Kidney capillary endothelial cell (primary cell): ENCODE measurements at places on chromosomes 7 and 10.
A peak's percentile ranks its signal among the peaks of the same experiment; 100 is the strongest.

DNA sequence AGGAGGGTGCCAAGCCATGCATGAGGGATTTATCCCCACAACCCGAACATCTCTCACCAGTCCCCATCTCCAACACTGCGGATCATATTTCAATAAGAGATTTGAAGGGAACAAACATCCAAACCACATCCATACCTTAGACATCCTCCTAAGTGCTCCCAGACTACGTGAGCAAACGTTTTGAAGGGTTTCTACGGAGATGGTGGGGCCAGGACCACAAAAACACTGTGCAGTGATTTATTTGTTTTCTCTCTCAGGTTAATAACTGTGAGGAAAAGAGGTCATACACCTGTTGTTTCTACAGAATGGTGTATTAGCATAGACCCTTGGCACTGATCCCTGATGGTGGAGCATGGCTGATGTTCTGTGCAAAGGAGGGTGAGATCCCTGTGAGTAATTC lies 277.8 kb downstream of the FRMD4A start:
- DNase-seq, result no peak

GRCh38 chr7:131878777-131879176 lies 322.3 kb upstream of the PODXL start:
- DNase-seq, result no peak

DNA sequence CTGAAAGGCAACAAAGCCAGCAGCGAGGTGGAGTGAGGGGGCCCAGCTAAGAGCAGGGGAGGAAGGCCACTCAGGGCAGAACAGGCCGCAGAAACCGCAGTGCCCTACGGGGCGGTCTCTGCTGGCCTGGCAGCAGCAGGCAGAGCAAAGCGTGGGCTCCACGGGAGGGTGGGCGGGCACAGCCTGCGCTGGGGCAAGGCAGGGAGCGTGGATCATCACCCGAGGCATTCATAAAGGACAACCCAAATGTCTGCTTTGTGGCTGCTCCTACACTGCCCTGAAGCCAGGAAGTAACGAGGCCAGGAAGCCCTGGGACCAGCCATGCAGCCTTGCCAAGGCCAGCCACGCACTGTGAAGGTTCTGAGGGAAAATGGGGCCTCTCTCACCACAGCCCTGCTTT lies 127.5 kb downstream of the MAD1L1 start:
- no peak for DNase-seq

GRCh38 chr7:150520145-150520544 lies 5.5 kb downstream of the GIMAP7 start:
- DNase-seq, result no peak

GRCh38 chr10:78520737-78521430 lies 487.2 kb downstream of the RPS24 start:
- peak; percentile 38 for DNase-seq

DNA sequence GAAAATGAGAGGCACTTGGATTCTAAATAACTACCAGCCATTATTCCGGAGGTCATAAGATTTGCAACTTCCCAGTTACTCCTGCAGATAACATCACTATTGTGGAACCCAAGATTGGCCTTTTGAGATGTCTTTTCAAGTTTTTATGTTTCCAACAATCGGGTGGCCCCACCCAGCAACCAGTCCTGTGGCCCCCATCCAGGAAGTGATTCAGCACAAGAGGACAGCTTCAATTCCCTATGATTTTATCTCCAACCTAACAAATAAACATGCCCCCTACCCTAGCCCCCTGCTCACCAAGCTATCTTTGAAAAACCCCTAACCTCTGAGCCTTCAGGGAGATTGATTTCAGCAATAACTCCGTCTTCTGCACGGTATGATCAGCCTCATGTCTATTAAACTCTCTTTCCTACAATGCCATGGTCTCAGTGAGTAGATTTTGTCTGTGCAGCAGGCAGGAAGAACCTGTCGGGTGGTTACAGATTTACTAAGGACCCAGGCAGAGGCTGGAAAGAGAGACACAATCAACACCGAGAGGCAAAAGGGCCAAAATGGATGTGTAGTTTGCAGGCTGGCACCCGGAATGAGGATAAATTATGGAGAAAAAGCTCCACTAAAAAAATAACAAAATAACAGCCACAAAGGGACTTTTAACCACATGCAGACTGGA lies 83.9 kb upstream of the UNC5B start:
- peak; percentile 14 for DNase-seq
